COR-L47 (cell line): ENCODE measurements at places on chromosomes 6 and 20.
A peak's percentile ranks its signal among the peaks of the same experiment; 100 is the strongest.

DNA sequence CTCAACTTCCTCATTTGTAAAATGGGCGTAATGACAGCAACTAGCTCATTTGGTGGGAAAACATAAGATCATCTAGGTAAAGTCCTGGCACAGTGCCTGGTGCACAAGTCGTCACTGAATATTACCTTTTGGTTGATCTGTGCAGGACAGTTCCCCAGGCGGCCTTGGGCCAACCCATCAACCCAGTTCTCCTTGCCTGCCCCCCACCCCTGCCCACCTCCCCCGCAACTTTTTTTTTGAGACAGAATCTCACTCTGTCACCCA lies 99.2 kb downstream of the JPH2 start:
- no peak for DNase-seq

DNA sequence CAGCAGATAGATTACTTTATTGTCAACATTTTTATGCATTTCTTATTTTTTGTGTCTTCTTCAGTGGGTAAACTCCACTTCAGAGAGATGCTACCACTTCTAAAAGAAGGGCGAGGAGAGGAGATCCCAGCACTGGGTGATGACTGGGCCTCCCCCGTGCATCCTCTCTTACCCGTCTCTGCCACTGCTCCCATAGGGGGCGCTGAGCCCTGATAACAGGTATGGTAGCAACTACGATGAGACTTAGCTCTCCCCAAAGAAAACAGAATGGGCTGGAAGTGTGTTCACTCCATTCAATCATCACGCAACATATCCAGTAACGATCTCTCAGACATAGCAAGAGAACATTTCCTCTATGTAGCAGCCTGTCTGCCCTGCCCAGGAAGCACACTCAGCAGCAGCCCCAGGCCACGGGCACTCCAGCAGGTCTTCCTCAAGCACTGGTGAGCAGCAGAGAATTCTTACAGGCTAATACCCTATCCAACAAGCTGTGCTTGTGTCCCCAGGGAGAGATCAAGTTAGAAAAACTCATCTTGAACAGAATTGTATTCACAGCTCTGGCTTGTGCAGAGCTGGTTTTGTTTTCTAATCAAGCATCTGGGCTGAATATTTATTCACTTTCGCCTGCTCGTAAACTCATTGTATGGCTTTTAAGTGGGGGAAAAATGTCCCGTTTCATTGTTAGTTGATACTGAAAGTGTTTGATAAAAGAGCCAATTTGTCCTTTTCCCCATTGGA lies 533.1 kb upstream of the CDH4 start:
- no peak for DNase-seq

DNA sequence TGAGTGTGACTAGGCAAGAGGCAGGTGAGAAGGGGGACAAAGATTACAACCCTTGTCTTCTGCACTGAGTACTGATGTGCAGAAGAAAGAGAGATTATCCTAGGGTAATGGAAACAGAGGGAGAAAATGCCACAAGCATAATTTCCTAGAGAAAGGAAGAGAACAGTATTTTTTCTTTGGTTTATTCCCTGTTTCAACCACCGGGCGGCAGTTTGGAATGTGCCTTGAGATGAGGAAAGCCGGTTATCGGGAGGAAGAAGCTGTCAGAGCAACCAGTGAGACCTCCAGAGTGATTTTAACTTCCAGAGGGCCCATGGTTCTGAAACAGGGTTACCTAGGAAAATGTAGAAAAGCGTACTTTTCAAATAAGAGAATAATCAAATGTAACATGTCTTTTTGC lies 121.4 kb downstream of the REV3L start:
- DNase-seq = peak; percentile 0

DNA sequence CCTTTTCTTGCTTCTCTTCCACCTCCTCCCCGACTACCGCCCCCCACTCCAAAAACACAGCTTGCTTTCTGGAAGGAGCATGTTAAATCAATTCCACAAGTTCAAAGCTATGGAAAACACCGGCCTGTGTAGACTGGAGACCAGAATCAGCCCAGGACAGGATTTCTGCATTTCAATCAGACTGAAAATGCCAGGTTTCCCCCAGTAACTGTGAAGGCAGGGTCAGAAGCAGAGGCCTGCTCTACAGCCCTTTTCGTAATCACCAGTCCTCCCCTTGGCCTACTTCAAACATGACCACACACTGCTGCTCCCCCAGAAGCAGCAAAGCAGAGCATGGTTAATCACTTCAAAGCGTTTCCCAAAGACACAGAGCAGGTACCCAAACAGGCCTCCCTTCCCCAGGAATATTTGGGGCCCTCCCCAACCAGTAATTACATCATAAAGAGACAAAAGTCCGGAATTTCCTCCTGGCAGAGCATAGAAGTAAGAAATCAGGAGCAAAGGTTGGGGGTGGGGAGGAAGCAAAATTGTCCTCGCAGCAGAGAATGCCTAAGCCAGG lies 38.4 kb downstream of the ZMYND8 start:
- no peak for DNase-seq

GRCh38 chr6:139760128-139760527 lies 385.7 kb upstream of the CITED2 start:
- no peak for DNase-seq

- DNase-seq = no peak
These were observed 38.0 kb upstream of the IPCEF1 start for GRCh38 chr6:154394571-154394970.

- no peak for DNase-seq
These were observed 20.1 kb downstream of the ACOT13 start for GRCh38 chr6:24686946-24687345.

GRCh38 chr20:1437235-1437904 lies 29.3 kb downstream of the NSFL1C start:
- DNase-seq = peak; percentile 29

GRCh38 chr6:113396730-113397129 lies 460.4 kb upstream of the MARCKS start:
- no peak for DNase-seq

GRCh38 chr20:62795023-62795761 lies 1.1 kb upstream of the MRGBP start:
- peak; percentile 57 for DNase-seq

DNA sequence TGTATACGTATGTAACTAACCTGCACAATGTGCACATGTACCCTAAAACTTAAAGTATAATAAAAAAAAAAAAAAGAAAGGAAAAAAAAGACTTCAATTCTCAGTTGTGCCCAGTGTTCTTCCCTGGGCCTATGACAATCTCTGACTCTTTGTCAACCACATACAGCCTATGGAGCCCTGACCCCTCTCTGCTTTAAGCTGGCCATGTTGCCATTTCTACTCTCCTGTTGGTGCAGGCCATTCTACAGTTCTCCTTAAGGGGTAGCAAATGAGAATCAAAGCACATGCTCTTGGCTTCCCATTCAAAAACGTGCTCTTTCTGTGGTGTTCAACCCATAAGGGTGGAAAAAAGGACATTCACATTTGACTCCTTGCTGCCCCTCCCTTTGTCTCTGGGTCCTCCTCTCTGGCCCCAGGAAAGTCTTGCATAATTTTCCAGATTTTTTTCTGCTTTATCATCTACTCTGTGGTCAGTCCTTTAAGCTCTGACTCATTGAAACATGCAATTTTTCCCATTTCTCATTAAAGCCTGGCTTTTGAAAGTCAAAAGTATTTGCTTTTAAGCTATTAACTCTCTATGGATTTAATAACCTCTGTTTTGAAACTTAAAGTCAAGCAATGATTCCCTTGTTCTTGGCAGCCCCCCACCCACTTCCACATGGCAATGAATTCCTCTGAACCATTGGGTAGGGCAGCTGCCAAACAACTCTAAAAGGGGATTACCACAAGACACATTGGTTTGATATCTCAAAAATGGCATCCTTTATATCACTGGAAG lies 208.6 kb upstream of the MCHR2 start:
- DNase-seq = no peak

- no peak for DNase-seq
These were observed 33.3 kb downstream of the NTSR1 start for GRCh38 chr20:62741701-62742491.
